ENCODE measurements at places on chromosomes 6 and 20.

GRCh38 chr20:35796571-35796970, 24.8 kb downstream of the PHF20 start:
- no peaks in the 10 kb centered on the region for H3K27me3 ChIP-seq
- peaks cover 1% of the 10 kb centered on the region for H3K36me3 ChIP-seq
- H3K4me3 ChIP-seq: no peak overlapping the region
- no peak for DNase-seq

GRCh38 chr6:167910652-167911051, 83.9 kb downstream of the AFDN start:
- no peaks in the 10 kb centered on the region for H3K36me3 ChIP-seq
- no peak for DNase-seq

GRCh38 chr6:167141667-167142432, 15.9 kb downstream of the GPR31 start:
- H3K36me3 ChIP-seq: no peaks in the 10 kb centered on the region
- peaks cover 2% of the 10 kb centered on the region for H3K4me1 ChIP-seq
- H3K27me3 ChIP-seq: peaks cover 37% of the 10 kb centered on the region
- DNase-seq: peak; percentile 62
- H3K27ac ChIP-seq: no peak overlapping the region

- H3K4me1 ChIP-seq: no peaks in the 10 kb centered on the region
- no peaks in the 10 kb centered on the region for H3K36me3 ChIP-seq
- H3K27ac ChIP-seq: no peak overlapping the region
- H3K27me3 ChIP-seq: no peaks in the 10 kb centered on the region
- no peak overlapping the region for H3K4me3 ChIP-seq
Measured at GRCh38 chr6:71349976-71350615, 61.5 kb downstream of the OGFRL1 start.

- H3K36me3 ChIP-seq: no peaks in the 10 kb centered on the region
- no peaks in the 10 kb centered on the region for H3K4me1 ChIP-seq
- no peak overlapping the region for H3K4me3 ChIP-seq
- no peak for DNase-seq
- H3K27ac ChIP-seq: no peak overlapping the region
Measured at GRCh38 chr6:1504465-1504864, 105.2 kb upstream of the FOXC1 start.
